ENCODE measurements at places on chromosomes 7 and 10. TPM values are rescaled to one million over a fixed set of nuclear protein-coding genes. Genes with fewer than 3 reads are reported as not detected.

The SDHAF3 gene
- total RNA-seq = 35.5 TPM

DNA sequence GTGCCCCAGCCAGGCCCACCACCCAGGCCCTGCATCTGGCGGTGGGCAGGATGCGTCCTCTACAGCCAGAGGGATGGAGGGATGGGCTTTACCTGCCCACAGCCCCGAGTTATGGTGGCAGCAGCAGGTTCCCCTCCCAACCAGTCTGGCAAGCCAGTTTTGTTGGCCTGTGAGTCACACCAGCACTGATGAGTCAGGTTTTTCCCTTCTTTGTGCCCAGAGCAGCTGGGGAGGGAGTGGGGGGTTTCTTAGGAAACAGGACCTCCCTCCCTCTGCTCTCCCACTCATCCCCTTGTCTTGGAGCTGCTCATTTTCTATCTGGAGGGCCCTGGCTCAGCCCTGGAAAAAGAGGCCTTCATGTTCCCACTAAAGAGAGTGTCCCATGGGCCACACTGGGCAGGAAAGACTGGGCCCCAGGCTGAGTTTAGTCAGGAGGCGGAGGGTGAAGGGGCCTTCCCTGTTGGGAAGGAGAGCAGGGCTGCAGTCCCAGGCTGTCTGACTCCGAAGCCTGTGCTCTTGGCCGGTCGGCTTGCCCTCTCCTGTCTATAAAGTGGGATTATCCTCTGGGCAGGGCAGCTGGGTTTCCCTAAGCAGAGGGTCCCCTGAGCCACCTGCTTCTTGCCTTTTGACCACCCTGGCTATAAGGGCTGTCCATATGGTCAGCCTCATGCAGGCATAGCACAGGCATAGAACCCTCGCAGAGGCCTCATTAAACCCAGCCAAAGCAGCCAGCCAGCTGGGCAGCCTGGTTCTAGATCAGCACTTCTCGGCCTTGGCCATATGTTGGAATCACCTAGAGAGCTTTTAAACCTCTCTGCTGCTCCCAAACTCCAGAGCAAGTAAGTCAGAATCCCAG is 30.2 kb upstream of the ANKRD2 start:
- no peaks in the 10 kb centered on the region for H3K36me3 ChIP-seq
- DNase-seq = no peak
- no peak overlapping the region for H3K27ac ChIP-seq
- no peak overlapping the region for H3K4me3 ChIP-seq
- H3K27me3 ChIP-seq = no peaks in the 10 kb centered on the region
- H3K4me1 ChIP-seq = no peaks in the 10 kb centered on the region

GRCh38 chr10:88991899-88992320 is 1.3 kb downstream of the FAS start:
- DNase-seq = no peak
- H3K4me1 ChIP-seq = peaks cover 74% of the 10 kb centered on the region
- no peaks in the 10 kb centered on the region for H3K36me3 ChIP-seq
- H3K4me3 ChIP-seq = peak overlapping the region; percentile 88

DNA sequence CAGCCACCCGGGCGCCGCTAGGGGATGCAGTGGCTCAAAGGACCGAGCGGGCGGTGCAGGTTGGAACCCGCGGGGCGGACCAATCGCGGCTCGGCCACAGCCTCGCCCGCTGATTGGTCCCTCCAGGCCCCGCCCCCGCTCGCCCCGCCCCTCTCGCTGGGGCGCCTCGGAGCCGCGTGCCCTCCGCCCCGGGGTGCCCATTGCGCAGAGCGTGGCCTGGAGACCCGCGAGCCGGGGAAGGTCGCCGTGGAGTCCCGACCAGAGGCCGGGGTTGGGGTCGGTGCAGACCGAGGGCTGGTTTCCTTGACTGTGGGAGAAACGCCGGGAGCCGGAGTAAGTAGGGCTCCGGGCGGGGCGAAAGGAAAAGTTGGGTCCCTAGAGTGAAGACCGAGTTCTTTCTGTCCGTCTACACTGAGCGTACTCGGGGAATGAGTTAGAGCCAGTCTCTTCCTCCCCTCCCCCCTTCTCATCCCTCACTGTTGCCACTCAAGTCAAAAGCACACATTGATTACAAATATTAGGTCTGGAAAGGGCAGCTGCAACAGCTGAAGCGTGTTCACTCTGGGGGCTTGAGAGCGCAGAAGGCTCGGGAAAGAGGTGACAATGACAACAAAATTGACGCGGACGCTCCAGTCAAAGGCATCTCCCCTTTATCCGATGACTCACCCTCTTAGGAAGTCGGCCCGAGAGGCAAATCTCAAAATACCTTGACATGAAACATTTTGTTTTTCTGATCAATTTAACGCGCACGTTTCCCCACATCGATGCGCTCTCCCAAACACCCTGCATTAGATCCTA is 843 bp upstream of the GATA3 start:
- peak overlapping the region; percentile 89 for H3K27ac ChIP-seq
- H3K4me1 ChIP-seq = peaks cover 59% of the 10 kb centered on the region
- H3K27me3 ChIP-seq = peaks cover 45% of the 10 kb centered on the region
- peak overlapping the region; percentile 96 for H3K4me3 ChIP-seq

GRCh38 chr7:11767148-11767547 is 64.8 kb downstream of the THSD7A start:
- no peaks in the 10 kb centered on the region for H3K4me1 ChIP-seq
- H3K36me3 ChIP-seq = no peaks in the 10 kb centered on the region
- H3K4me3 ChIP-seq = no peak overlapping the region
- no peak for DNase-seq

- H3K4me1 ChIP-seq = peaks cover 13% of the 10 kb centered on the region
- H3K27me3 ChIP-seq = no peaks in the 10 kb centered on the region
Observed at GRCh38 chr7:909358-910329, 33.3 kb downstream of the GET4 start.

DNA sequence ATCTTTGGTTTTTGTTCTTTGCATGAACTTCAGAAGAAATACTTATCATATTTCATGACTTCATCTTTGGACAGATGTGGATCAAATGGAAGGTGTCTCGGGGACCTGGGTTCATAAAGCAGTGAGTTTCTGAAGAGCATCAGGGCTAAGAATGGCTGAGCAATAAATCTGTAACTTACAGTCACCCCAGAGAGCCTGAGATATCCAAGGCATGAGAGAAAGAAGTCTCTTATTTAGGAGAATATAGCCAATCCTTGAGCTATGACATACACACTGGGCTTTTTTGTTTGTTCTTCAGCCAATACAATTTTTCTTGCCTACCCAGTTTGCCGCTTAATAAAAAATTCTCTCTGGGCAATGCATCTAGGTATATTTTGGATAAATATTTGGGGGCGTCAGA is 252.6 kb upstream of the INHBA start:
- no peaks in the 10 kb centered on the region for H3K27me3 ChIP-seq
- no peak for DNase-seq

- no peaks in the 10 kb centered on the region for H3K36me3 ChIP-seq
- no peak for DNase-seq
- H3K4me1 ChIP-seq = no peaks in the 10 kb centered on the region
- no peaks in the 10 kb centered on the region for H3K27me3 ChIP-seq
- H3K4me3 ChIP-seq = no peak overlapping the region
Observed at GRCh38 chr7:152048051-152048450, 22.6 kb downstream of the GALNT11 start.

The WDR86 gene
- 0.59 TPM for total RNA-seq

DNA sequence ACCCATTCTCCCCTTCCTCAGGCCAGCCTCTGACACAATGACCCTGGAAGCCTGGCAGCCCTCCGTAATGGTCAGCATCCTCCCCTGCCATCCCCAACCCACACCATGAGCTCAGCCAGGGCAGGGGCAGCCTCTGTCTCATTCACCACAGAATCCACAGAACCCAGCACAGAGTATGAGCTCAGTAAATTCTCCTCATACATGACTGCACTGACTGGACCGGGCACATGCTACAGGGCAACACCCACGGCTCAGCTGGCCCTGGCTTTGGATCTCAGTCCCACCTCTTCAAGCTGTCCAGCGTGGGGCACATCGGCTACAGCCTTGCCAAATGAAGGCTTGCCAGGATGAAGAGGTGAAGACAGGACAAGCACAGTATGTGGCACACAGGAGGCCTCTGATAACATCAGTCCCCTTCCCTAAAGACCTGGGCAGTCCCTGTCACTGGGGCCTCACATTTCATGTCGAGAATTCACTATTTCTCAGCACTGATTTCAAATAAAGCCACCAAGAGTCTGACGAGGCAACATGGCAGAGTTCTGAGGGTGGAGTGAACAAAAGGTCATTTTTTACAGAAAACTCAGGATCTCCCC is 7.9 kb downstream of the GPRIN2 start:
- H3K4me3 ChIP-seq = no peak overlapping the region
- no peak for DNase-seq
- H3K4me1 ChIP-seq = no peaks in the 10 kb centered on the region
- H3K27ac ChIP-seq = no peak overlapping the region
- no peaks in the 10 kb centered on the region for H3K36me3 ChIP-seq
- H3K27me3 ChIP-seq = no peaks in the 10 kb centered on the region

DNA sequence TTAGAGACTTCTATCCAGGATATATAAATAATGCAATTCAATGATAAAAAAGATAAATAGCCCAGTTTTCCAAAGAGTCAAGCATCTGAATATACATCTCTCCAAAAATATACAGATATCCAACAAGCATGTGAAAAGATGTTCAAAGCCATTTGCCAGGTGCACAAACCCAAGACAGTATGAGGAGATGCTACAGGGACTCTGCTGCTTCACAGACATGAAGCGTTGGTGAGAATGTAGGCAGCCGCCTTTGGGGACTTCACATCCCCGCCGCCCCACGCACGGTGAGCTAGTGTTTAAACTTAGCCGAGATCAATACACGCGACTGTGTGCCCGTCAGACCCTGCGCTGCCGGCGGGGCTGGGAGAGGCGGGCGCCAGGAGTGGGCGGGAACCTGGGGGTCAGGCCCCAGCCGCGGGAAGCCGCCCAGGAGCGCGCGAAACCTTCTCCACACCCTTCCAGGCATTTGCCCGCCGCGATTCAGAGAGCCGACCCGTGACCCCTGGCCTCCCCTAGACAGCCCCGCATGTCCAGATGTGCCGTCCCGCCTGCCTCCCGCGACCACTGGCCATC is 927 bp upstream of the ALOX5 start:
- no peaks in the 10 kb centered on the region for H3K36me3 ChIP-seq
- peak overlapping the region; percentile 2 for H3K27ac ChIP-seq
- peaks cover 7% of the 10 kb centered on the region for H3K27me3 ChIP-seq

The CAPZA2 gene
- total RNA-seq = 206 TPM

GRCh38 chr10:50511492-50512213 is 112.1 kb downstream of the SGMS1 start:
- no peak for DNase-seq
- H3K4me1 ChIP-seq = peaks cover 51% of the 10 kb centered on the region
- no peaks in the 10 kb centered on the region for H3K27me3 ChIP-seq
- no peak overlapping the region for H3K27ac ChIP-seq
- no peaks in the 10 kb centered on the region for H3K36me3 ChIP-seq

The CLIP2 gene
- 2.4 TPM for total RNA-seq

The TDRD1 gene
- 0.16 TPM for total RNA-seq

The SLC29A3 gene
- 8.2 TPM for total RNA-seq

The CLDN4 gene
- 0.15 TPM for total RNA-seq

The RADIL gene
- 0.20 TPM for total RNA-seq

DNA sequence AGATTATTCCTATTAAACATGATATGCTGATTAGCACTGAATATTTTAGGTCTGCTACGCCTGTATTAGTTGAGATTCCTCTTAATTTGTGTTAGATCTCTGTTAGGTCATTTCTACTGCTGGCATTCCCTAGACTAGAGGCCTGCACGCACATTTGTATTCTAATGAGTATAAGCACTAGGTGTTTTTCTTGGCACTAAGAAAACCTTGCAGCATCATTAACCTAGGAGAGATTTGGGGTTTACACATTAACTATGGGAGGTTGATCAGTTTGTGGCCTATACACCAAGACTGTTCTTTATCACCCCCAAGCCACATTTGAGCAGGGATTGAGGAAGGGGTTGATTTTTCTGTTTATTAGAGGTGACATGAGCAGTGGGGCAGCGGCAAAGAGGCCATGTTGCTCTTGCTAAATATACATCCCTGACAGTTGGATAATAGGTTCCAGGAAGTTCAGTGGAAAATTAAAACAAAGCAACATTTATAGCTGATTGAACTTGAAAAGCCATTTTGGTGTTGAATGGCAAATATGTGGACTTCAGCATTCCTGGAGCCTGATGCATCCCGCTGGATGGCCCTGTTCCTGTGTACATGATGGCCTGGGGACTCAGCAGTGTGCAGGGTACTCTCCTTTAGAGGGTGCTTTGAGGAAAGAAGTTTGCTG is 65.2 kb downstream of the GBF1 start:
- peaks cover 9% of the 10 kb centered on the region for H3K36me3 ChIP-seq
- no peak overlapping the region for H3K27ac ChIP-seq
- H3K4me1 ChIP-seq = no peaks in the 10 kb centered on the region
- no peaks in the 10 kb centered on the region for H3K27me3 ChIP-seq

GRCh38 chr10:30842894-30843293 is 188.8 kb downstream of the ZNF438 start:
- no peaks in the 10 kb centered on the region for H3K36me3 ChIP-seq
- no peaks in the 10 kb centered on the region for H3K4me1 ChIP-seq
- DNase-seq = no peak
- no peak overlapping the region for H3K27ac ChIP-seq
- H3K4me3 ChIP-seq = no peak overlapping the region
- no peaks in the 10 kb centered on the region for H3K27me3 ChIP-seq

The MPP7 gene
- total RNA-seq = 7.9 TPM

DNA sequence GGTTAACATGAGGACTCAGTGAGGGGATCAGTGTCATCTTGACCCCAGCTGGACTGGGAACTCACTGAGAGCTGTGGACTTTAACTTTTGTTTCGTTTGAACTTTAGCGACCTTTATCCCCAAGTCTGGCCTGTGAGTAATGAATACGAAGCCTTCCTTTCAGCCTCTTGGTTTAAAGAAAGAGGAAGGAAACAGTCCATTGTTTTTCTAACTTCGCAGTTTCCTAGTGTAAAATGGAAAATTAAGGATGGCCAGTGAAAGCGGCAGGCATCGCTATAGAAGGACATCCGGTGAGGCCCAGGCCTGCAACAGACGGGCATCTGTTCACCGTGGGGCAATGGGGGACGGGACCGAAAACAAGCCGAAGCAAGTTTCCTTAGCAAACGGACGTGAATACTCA is 44.1 kb upstream of the ADO start:
- H3K4me3 ChIP-seq = no peak overlapping the region
- no peaks in the 10 kb centered on the region for H3K27me3 ChIP-seq
- H3K4me1 ChIP-seq = peaks cover 13% of the 10 kb centered on the region
- no peak for DNase-seq
- no peaks in the 10 kb centered on the region for H3K36me3 ChIP-seq

GRCh38 chr10:69398466-69398865 is 18.3 kb downstream of the TACR2 start:
- H3K36me3 ChIP-seq = peaks cover 62% of the 10 kb centered on the region
- H3K4me3 ChIP-seq = no peak overlapping the region
- no peaks in the 10 kb centered on the region for H3K4me1 ChIP-seq
- H3K27ac ChIP-seq = no peak overlapping the region

The IGF2BP3 gene
- 0.13 TPM for total RNA-seq

The AMPH gene
- not detected for total RNA-seq

GRCh38 chr10:12529976-12530375 is 180.6 kb downstream of the CAMK1D start:
- H3K36me3 ChIP-seq = no peaks in the 10 kb centered on the region
- no peaks in the 10 kb centered on the region for H3K27me3 ChIP-seq
- DNase-seq = no peak
- H3K4me3 ChIP-seq = no peak overlapping the region
- no peak overlapping the region for H3K27ac ChIP-seq

The ZNF33A gene
- 25.7 TPM for total RNA-seq

GRCh38 chr7:107692501-107692900 is 31.9 kb downstream of the SLC26A4 start:
- no peaks in the 10 kb centered on the region for H3K4me1 ChIP-seq
- no peaks in the 10 kb centered on the region for H3K36me3 ChIP-seq
- H3K4me3 ChIP-seq = no peak overlapping the region
- DNase-seq = no peak
- no peaks in the 10 kb centered on the region for H3K27me3 ChIP-seq

The AOC1 gene
- total RNA-seq = not detected
